ENCODE measurements at places on chromosomes 6 and 20.

GRCh38 chr20:31661625-31662371 is 24.1 kb downstream of the COX4I2 start:
- peak; percentile 82 for DNase-seq

DNA sequence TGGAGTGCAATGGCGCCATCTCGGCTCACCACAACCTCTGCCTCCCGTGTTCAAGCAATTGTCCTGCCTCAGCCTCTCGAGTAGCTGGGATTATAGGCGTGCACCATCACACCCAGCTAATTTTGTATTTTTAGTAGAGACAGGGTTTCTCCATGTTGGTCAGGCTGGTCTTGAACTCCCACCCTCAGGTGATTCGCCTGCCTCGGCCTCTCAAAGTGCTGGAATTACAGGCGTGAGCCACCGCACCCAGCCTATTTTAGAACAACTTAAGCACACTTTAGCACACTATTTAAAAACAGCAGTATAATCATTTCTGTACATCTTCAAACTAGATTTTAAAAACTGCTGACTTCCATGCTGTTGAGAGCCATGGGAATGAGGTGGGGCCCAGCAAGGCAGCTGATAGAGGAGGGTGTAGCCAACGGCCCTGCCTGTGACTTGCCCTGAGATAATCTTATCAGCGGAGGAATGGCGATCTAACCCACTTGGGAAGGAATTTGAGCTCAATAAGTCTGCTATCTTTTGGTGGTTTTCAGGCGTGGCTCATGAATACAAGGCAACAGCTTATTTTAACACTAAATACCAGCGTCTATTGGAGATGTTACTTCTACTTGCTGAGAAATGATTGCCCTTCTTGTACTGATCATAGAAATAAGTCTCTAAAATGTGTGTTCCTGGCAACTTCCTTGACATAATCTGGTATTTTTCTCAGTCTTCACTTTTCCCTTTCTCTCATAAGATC is 12.1 kb downstream of the ZDHHC14 start:
- no peak for DNase-seq

DNA sequence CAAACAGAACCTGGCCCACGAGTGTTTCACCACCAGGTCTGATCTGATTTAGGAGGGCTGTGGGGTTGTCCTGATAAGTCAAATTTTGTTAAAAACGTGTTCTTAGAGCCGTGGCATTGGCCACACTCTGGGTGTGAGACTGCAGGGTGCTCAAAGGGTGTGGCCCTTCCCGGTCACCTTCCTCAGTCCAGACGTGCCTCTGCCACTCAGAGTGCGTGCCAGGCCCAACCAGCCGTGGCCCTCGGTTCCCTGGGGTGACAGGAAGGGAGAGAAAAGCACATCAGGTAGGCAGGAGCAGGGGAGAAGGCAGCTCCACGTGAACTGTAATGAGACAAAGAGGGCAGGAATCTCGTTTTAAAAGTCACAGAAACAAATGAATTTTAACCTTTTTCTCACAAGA is 115.4 kb downstream of the FAM120B start:
- no peak for DNase-seq

- no peak for DNase-seq
Measured at GRCh38 chr6:160510976-160511617, 153.0 kb downstream of the LPA start.

- no peak for DNase-seq
Measured at GRCh38 chr20:13008761-13009681, at the start of gene SPTLC3. Gene SPTLC3 (plus strand): TSS chr20:13008972. CDS start chr20:13009268, 296 bp downstream.

DNA sequence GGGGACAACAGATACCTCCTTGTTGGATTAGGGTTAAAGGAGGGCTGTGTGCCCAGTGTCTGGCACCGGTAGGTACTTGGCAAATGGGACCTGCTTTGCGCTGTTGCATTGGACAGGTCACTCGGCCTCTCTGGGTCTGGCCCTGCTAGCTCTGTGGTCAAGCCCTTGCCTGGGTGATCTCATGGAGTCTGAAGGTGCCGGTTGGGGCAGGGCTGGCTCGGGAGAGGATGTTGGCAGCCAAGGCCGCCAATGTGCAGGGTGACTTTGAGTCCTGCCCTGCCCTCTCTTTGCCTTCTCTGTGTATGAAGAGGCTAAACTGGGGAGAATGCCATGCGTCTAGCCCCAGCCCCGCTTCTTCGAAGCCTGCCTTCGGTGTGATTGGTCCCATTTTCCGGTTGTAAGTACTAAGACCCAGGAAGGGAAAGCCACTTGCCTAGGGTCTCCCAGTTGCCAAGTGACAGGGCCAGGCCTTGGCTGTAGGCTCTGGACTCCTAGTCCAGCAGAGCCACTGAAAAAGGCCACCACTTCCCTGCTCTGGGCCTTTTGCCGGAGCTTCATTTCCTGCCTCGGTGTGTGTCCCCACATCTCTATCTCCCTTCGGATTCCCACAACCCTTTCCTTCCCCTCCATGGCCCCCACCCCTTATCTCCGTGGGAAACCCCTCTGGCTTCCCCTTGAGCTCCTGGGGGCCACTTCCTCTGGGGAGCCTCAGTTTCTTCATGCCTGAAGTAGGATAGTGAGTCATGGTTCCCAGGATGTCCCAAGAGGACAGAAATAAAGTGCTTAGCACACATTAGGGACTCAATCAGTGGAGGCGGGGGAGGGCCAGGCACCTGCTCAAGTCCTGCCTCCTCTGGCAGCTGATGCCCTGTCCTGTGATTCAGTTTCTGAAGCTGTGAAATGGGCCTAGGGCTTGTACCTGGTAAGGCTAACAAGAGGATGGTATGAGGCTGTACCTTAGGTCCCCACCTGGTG is 3.9 kb downstream of the SRC start:
- DNase-seq = no peak

All from stimulated activated CD4-positive, alpha-beta T cell treated with anti-CD3 and anti-CD28 coated beads, Interleukin-2, amount 100 ng/mL, for 24 hours (primary cell).